ENCODE measurements at places on chromosomes 4 and X.

DNA sequence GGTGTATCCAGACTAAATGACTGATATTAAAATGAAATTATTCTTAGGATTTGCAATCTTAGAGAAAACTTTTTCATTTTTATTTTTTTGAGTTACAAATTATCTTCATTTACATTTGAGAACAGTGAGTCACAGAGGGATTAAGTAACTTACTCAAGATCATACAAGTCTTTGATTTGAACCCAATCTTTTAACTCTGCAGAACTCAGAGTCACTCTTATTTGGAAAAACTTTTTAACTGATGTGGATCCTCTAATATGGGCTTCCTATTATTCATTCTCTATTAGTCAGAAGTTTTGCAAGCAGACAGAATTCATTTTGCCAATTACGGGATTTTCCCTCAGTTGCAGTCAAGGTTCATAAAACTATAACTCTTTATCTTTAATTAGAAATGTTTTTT, 20.1 kb downstream of the HPRT1 start:
- DNase-seq: no peak

- DNase-seq: no peak
These were observed 87.0 kb downstream of the RNF150 start for GRCh38 chr4:141046255-141046654.

DNA sequence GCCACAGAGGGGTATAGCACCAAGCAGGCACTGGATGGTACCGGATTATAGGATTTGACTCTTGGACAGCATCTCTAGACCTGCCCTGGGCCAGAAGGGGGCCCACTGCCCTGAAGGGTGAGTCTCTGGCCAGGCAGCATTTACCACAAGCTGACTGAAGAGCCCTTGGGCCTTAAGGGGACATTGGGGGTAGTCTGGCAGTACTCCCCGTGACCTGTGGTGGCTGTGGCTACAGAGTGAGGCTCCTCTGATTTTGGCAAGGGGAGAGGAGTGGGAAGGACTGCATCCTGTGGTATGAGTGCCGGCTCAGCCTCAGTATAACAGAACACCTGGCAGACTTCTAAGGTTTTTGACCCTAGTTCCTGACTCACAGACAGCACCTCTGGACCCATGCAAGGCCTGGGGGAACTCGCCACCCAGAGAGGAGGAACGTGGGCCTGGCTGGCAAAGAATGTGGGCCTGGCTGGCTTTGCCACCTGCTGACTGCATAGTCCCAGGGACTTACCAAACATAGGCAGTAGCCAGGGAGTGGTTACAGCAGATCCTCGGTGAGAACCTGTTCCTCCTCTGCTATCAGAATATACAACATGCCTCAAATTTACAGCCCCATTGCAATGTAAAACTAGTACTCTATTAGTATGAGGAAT, 48.1 kb downstream of the ABCB7 start:
- no peak for DNase-seq

GRCh38 chr4:188198982-188199792, 59.9 kb downstream of the TRIML1 start:
- DNase-seq: no peak

GRCh38 chrX:17417372-17417771, 42.4 kb downstream of the NHS start:
- DNase-seq: no peak

- no peak for DNase-seq
These were observed 108.2 kb upstream of the BMPR1B start for GRCh38 chr4:94649381-94650133.

GRCh38 chr4:185775792-185776555, 36.0 kb downstream of the SORBS2 start:
- DNase-seq: no peak

DNA sequence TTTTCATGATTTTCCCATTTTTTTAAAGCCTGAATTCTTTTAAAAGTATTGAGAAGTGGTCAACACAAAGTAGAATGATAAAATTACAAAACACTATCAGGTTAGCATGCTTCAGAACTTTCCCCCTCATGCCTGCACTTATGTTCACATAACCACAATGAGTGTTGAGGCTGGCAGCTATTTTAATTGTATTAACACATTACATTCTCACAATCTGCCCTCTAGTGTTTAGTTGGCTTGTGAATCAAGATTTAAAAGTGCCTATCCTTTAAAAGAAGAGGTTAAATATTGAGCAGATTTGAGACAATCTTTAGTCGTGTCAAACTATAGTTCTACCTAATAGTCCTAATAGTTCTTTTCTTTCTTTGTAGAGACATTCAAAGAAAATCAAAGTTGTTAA, 93.6 kb upstream of the NAP1L5 start:
- DNase-seq: no peak

DNA sequence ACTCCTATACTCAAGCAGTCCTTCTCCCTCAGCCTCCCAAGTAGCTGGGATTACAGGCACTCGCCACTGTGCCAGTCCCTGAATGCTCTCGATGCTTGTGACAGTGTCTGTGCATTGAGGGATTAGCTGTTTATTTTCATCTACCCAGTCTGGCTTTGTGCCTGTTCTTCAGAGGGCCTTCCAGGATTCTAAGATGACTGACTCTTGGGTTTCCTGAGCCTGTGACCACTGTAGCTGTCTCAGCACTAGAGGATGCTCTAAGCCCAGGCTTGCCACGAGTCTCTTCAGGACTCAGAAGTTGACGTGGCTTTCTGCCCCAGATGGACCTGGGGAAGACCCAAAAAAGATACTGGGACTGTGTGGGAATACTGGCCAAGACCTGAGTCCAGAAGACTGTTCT, 201.4 kb downstream of the ARHGAP10 start:
- no peak for DNase-seq

- DNase-seq: no peak
These were observed 128.2 kb downstream of the CBR4 start for GRCh38 chr4:168881781-168882420.

GRCh38 chrX:72351606-72352334, 46.1 kb upstream of the CITED1 start:
- no peak for DNase-seq

DNA sequence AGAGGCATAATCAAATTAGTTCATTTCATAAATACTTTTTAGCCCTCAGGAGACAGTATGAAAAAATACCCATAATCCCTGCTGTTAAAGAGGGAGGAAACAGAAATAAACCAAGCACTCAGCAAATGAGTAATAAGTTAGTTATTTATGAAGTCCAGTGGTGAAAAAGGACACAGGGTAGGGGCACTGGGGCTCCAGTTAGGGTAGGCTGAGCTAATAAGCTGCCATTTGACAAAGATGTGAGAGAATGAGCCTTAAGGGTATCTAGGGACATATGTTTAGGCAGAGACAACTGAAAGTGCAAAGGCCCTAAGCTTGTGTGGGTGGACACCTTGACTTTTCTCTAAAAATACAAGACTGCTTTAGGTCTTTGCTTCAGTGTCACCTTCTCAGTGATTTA, 94.4 kb downstream of the IL15 start:
- DNase-seq: no peak

GRCh38 chr4:176453658-176454057, 133.9 kb downstream of the SPCS3 start:
- DNase-seq: no peak

DNA sequence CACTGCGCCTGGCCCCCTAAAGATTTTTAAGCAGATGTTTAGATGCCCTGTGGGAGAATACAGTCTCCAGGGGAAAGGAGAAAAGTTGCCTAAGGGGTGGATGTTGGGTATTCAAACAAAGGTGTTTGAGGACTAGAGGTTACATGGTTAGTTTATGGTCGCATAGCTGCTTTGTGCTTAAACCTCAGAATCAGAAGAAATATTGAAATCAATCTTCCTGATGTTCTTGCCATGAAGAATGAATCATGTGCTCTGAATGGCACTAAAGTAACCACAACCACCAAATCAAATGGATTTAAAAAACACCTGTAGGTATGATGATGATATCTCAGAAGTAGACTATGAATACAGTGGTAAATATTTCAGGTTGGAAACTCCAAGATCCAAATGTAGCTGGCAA, 42.7 kb upstream of the TEX13A start:
- no peak for DNase-seq

- DNase-seq: no peak
These were observed 19.2 kb upstream of the WFS1 start for GRCh38 chr4:6250235-6250983.

GRCh38 chr4:66814277-66814676, 731.0 kb downstream of the CENPC start:
- DNase-seq: no peak

DNA sequence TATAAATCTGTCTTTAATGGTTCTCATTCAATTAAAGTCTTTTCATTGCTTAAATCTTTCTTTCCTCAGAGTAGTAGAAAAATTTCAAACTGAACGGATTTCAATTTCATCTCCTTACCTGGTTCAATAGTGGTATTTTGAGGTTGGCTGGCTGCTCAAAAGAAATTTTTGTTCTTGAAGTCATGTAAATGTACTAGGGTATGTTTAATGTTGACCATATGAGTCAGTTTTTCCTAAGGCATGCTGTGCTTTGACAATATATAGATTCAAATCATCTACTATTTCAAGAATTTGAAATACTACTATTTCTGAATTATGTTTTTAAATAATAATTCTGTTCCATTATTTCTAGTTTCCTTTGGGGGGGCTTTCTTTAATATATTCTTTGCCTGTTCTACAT, 105.5 kb downstream of the PACRGL start:
- no peak for DNase-seq

DNA sequence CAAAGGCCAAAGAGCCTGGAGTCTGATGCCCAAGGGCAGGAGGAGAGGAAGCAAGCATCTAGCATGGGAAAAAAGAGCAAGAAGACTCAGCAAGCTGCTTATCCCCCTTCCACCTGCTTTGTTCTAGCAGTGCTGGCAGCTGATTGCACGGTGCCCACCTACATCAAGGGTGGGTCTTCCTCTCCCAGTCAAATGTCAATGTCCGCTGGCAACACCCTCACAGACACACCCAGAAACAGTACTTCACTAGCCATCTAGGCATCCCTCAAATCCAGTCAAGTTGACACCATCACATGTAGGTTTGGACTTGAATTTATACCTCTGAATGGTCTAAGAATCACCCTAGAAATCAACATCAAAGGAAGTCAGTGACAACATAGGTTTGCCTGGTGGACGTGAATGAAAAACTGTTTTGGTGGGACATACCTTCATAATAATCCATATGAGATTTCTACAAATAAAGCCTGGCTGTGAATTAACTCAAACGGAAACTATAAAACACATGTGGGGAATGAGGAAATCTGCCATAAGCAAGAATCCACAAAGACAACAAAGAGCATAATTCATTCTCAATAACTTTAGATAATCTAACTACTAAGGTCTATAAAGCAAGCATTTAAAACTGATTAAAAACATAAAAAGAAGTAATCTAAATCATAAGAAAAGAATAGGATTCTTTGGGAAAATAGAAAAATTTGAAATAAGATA, 185.8 kb upstream of the JADE1 start:
- no peak for DNase-seq

DNA sequence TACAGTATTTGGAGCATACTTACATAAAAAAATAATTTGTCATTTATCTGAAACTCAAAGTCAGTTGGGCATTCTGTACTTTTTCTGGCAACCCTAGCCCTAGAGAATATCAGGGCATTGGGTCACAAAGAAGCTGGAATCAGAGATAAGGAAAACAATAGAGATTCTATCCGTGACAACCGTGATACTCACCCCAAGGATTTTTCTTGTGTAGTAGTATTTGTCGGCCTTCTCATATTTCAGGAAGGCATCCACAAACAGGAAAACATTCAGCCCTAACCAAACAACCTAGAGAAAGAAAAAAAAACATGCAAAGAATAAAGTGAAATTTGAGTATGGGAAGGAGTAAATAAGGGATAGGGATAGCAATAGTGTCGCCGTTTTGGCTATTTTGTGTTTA, 3.6 kb downstream of the NOX1 start:
- DNase-seq: no peak

- no peak for DNase-seq
These were observed 19.4 kb downstream of the TET2 start for GRCh38 chr4:105166066-105166465.

DNA sequence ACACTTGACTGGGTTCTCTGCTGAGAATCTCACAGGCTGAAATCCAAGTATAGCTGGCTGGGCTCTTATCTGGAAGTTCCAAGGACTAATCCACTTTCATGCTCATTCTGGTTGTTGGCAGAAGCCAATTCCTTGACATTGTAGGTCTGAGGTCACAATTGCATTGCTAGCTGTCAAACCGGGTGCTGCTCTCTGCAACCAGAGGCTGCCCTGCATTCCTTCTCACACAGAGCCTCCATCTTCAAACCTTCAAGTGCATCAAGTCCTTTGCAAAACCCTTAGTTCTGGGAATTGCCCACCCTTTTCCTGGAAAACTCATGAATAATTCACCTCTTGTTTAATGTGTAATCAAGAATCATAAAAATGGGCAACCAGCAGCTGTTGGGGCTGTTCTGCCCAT, 404.2 kb downstream of the KCNIP4 start:
- DNase-seq: no peak

- DNase-seq: no peak
These were observed at the start of gene HTATSF1 for GRCh38 chrX:136497556-136498052. HTATSF1 (plus strand) TSS chrX:136497592; CDS start chrX:136497685, 93 bp downstream.

DNA sequence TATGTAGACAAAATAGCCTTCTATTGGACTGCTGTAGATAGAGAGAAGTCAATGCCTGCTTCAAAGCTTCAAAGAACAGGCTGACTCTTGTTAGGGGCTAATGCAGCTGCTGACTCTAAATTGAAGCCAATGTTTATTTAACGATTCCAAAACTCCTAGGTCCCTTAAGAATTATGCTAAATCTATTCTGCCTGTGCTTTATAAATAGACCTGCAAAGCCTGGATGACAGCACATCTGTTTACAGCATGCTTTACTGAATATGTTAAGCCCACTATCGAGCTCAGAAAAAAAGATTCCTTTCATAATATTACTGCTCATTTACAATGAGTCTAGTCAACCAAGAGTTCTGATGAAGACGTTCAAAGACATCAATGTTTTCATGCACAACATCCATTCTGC, 54.8 kb upstream of the RBMXL3 start:
- no peak for DNase-seq

- no peak for DNase-seq
These were observed 1.4 kb upstream of the LGI2 start for GRCh38 chr4:25032126-25032525.

GRCh38 chrX:47302396-47302795, 68.0 kb upstream of the ZNF157 start:
- DNase-seq: no peak

- DNase-seq: no peak
These were observed 43.0 kb upstream of the PDLIM5 start for GRCh38 chr4:94408549-94409374.

DNA sequence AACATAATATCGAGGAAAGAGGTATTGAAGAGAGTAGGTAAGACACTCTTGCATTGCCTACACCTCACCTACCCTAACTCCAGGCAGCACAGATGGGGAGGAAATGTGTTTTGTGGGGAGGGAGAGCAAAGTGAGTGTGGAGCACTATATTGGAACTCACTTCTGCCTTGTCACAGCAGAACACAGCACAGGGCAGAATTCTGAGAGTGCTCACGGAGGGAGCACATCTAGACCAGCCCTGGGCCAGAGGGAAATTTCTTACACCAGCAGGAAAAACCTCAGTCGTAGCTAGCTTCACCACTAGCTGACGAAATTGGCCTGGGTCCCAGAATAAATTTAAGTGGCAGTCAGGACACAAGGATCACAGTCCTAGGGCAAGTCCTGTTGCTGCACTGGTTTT, 517.3 kb downstream of the TMA16 start:
- no peak for DNase-seq

- DNase-seq: no peak
These were observed 600.0 kb downstream of the BCOR start for GRCh38 chrX:39497702-39498265.

Measured in stimulated activated CD4-positive, alpha-beta T cell treated with anti-CD3 and anti-CD28 coated beads, Interleukin-1b, Interleukin-23, amount 100 ng/mL, for 1 hour (primary cell).